ENCODE measurements at places on chromosomes 16 and 17. TPM values are rescaled to one million over a fixed set of nuclear protein-coding genes. Genes with fewer than 3 reads are reported as not detected.

DNA sequence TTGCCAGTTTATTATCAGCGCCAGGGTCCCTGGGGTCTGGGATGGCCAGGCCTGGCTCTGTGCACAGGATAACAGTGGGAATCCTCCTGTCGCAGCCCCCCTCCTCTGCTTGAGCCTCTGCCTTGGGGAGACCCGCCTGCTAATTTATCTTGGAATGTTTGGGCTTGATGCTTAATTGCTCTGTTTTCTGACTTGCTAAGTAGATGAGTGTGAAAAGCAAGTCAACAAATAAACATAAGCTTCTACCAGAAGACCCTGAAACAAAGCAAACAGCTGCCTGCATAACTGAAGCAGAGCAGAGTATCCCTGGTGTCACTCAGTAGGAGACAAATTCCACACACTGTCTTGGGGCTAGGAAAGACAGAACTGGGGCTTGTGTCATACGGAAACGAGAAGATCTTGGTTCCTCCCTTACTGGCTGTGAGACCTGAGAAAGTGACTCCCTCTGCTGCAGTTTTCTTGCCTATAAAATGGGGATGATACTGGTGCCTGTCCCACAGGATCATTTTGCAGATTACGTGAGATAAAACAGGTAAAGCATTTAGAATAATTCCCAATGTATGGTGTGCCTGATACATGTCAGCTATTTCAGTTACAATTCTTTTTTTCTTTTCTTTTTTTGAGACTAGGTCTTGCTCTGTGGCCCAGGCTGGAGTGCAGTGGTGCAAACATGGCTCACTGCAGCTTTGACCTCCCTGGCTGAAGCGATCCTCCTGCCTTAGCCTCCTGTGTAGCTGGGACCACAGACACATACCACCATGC, 44.8 kb upstream of the IRX3 start:
- no peak for DNase-seq

DNA sequence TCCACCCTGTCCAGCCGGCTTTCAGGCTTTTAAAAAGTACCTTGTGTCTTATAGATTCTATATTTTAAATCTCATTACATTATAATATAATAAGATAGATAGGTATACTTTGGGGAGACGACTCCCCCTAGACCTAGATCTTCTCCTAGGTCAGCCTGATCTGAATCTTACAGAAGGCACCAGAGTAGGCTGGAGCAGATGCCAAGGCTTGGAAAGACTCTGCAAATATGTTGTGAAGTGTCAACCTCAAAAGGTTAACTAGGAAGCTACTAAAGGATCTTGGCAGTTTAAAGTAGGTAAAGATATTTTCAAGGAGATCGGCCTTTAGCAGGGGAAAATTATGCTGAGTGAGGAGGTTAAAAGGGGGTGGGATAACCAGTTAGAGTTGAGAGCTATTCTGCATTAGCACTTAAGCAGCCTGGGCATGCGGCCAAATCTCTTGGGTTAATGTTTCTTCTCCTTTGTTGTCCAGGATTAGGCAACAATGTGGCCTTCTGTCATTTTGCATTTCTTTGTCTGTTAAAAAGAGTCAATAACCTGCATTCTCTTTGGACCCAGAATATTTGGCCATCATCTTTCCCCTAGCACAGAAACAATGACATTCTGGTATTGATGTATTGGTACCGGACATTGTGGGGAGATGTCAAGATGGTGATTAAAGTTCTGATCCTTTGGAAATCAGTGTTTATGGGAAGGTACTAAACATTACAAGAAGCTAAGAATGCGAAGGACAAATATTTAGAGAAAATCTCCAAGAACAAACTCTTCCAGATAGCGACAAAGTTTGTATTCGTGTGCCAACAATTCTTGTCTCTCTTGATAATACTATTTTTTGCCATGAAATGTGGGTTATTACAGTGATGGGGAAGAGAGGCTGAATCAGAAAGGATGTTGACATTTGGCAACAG, 51.2 kb upstream of the DHX40 start:
- DNase-seq = no peak

DNA sequence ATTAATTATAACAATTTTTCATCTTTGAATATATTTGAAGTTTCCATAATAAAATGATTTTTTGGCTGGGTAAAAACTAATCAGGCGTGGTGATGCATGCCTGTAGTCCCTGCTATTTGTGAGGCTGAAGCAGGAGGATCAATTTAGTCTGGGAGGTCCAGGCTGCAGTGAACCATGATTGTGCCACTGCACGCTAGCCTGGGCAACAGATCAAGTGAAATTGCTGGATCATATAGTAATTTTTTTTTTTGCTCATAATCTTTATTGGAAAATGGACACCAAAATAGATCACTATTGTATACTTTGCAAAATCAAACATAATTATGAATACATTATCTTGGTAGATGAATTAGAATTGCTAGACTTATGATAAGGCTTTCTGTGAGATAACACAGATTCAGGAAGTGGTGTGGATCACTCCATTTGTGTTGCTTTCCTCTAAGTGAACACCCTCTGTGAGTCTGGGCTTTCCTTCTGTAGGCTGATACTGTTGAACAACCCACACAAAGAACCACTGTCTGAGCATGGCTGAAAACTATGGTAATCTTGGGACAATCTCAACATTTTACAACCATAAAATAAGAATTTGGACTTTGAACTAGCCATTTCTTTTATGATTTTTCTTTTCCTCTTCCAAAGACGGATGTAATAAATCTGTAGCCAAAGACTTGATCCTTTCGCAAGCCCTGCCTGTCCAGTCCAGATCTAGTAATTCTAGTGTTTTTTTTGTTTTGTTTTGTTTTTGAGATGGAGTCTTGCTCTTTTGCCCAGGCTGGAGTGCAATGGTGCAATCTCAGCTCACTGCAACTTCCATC, 5.6 kb upstream of the ST3GAL2 start:
- no peak for DNase-seq

GRCh38 chr17:9363440-9364350, 211.9 kb downstream of the STX8 start:
- DNase-seq = no peak

- DNase-seq = no peak
These were observed 16.1 kb downstream of the AMFR start for GRCh38 chr16:56409195-56409594.

DNA sequence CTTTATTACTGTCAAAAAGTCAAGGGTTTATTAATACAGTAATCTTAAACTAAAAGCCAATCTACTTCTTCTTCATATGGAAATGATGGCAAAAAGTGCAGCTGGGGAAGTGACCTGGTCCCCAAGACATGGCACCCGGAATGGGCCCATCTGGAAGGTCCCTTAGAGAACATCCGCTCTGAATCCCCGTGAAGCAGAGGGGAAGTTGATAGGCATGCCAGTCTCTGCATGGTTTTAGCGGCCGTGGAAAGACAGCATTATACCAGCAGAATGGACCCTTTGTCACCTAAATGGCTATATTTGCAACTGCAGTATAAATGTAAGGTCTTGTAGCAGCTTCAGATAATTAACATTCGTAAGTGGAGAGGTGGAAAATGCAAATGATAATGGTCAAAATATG, 32.4 kb downstream of the COTL1 start:
- DNase-seq = no peak

DNA sequence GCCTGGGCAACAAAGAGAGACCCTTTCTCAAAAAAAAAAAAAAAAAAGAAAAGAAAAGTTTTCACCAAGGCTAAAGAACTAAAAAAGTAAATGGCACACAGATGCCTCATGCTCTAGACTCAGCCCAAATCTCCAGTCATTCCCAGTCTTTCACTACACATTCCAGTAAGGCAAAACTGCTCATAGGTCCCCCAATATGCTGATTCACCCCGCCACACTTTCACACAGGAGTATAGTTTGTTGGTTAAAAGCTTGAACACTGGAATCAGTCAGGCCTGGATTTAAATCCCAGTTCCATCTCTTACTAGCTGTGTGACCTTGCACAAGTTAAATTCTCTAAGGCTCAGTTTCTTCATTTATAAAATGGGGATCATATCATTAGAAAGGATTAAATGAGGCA, 1.9 kb downstream of the PIGS start:
- DNase-seq = no peak

DNA sequence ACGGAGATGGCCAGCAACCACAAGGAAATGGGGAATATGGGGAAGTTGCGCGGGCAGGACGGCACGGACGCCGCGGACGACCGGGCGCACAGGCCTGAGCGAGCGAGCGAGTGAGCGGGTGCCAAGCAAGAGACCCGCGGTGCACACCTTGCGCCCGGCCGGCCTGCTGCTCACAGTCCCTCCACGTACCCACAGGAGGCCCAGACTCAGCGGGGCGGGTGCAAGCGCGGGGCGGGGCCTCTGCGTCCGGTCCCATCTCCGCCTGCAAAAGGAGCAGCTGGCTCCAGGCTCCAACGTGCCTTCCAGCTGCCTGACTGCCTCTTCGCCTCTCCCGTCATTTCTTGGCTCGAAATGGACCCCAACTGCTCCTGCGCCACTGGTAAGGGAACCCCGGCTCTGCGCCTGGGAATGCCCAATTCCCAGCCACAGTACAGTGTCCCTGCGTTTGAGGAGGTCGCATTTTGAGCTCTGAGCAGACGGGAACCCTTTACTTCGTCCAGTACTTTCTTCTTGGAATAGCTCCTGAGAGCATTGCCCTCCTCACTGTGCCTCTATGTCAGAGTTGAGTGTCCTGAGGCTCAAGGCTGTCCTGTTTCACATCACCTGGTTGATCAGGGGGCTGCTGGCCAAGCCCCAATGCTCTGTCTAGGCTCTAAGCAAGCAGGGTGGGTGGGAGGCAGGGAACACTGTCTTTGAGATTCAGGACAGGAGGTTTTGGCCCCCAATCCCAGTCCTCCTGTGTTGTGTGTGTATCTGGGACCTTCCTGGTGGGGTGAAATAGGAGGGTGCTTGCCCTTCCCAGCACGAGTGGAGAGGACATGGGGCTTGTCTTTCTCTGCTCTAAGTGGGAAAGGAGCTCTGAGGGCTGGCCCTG, 8.1 kb upstream of the MT1E start:
- DNase-seq = peak; percentile 33

DNA sequence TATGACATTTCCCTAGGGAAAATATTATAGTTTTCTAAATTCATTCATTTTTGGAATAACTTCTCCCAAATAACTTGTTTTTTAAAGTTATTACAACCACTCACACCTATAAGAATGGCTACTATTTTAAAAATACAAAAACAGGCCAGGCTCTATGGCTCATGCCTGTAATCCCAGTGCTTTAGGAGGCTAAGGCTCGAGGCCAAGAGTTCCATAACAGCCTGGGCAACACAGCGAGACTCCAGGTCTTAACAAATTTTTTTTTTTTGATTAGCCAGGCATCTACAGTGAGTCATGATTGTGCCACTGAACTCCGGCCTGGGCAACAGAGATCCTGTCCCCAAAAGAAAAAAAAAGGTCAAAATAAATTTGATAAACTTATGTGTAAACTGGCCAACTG, 43.6 kb upstream of the YPEL2 start:
- DNase-seq = no peak

GRCh38 chr16:89290887-89291286, 73.4 kb downstream of the ZNF778 start:
- DNase-seq = no peak

DNA sequence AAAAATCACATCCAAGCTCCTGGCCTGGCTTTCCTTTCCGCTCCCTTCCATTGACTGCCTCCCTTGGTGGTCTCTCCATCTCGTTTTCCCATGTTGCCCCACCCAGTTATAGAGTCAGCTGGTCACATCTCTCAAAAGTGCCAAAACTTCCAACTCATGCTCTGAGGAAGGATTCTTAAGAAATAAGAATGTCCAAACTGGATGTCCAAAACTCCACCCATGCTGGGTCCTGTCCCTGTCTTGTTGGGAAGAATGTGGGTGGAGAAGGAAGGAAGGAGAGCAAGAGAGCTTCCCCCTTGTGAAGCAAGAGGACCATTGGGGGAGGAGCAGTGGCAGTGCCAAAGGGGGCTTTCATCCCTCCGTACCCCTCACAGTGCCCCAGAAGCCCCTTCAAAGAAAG, 44.6 kb upstream of the MAP3K14 start:
- no peak for DNase-seq

DNA sequence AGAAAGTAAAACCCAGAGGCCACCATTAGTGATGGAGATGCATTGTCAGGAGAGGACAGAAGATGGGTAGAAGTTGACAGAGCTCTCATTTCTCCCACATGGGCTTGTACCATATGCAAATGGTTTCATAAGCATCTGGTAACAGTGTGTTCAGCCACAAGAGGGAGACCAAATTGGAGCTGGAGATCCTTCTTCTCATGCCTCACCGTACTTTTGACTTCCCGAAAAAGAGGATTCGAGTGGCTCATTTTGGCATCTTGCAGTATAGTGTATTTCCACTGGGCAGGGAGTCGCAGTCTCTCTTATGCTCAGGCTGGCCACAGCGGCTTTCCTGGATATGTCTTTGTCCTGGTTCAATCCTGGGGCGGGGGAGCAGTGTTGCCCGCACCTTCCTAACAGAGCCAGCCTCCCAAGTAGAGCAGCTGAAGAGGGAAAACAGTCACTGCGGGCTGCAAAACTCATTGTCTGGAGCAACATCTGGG, 23.8 kb downstream of the TBC1D3B start:
- DNase-seq = no peak

- DNase-seq = no peak
These were observed 11.5 kb upstream of the TMEM132E start for GRCh38 chr17:34567691-34568465.

DNA sequence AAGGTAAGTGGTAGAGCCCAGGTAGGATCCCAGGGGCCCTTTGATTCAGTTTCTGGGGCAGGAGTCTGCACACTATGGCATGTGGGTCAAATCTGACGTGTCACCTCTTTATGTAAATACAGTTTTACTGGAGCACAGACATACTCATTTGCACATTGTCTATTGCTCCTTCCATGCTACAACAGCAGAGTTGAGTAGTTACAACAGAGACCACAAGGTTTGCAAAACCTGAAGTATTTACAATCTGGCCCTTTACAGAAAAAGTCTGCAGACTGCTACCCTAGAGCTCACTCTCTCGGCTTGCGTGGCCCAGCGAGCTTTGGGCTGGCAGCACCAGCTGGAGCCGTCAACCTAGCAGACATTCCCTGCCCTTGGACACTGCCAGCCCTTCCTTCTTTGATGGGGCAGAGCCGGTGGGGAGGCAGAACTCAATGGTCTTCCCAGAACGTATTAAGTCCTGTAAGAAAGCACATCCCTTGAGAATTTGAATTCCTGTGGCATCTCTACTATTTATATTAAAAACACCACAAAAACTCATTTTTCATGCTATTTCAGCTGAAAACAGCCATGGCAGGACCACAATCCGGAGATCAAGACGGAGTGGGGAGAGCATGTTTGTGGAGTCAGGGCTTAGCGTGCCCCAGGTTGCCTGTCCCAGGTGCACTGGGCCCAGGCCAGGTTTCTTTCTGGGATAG, 133.1 kb upstream of the NUDT7 start:
- no peak for DNase-seq

- no peak for DNase-seq
These were observed 23.5 kb upstream of the RFFL start for GRCh38 chr17:35086931-35087573.

GRCh38 chr17:33038740-33039139, 47.1 kb downstream of the SPACA3 start:
- no peak for DNase-seq

Gene ROGDI
- 28.0 TPM for total RNA-seq

Gene FOXK2
- 30.9 TPM for total RNA-seq

Gene KRT39
- not detected for total RNA-seq

Gene TBC1D3
- not detected for total RNA-seq

Gene CRYBA1
- 0.38 TPM for total RNA-seq

Gene METTL9
- total RNA-seq = 155 TPM

Gene ACSM3
- 4.1 TPM for total RNA-seq

Gene METTL2A
- 12.3 TPM for total RNA-seq

Gene CLDN6
- total RNA-seq = 0.28 TPM

Gene SLC47A1
- 0.33 TPM for total RNA-seq

Gene TRPV3
- 0.38 TPM for total RNA-seq

Gene PPM1E
- total RNA-seq = 0.14 TPM

Gene NXN
- 16.8 TPM for total RNA-seq

Gene CTF1
- 0.38 TPM for total RNA-seq

Gene EIF3CL
- 58.2 TPM for total RNA-seq

Gene CCL5
- total RNA-seq = 26.7 TPM

Data from thymus (tissue), 14 donors.